ENCODE measurements at places on chromosomes 3 and 15.

DNA sequence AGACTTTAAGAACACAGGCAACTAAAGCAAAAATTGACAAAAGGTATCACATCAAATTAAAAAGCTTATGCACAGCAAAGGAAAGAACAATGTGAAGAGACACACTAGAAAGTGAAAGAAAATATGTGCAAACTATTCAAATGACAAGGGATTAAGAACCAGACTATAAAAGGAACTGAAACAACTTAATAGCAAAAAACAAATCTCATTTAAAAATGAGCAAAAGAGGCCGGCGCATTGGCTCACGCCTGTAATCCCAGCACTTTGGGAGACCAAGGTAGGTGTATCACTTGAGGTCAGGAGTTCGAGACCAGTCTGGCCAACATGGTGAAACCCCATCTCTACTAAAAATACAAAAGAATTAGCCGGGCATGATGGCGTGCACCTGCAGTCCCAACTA lies 14.4 kb downstream of the NGLY1 start:
- DNase-seq = no peak

DNA sequence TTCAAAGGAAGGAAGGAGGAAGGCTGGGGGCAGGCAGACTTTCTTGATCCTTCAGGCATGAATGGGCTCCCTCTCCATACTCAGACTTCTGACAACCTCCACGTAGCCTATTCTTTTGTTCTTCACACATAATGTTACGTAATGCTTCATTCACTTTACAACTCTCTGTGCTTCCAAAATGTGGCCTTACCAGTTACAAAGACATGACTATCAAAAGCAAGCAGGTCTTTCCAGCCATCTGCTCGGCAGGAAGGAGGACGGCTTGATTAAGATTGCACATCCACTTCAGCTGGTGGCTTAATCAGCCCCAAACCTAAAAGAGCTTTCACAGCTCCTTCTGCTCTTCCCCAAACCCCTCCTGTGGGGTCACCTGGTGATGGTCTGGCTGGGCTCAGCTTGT lies 263.2 kb downstream of the XXYLT1 start:
- no peak for DNase-seq

DNA sequence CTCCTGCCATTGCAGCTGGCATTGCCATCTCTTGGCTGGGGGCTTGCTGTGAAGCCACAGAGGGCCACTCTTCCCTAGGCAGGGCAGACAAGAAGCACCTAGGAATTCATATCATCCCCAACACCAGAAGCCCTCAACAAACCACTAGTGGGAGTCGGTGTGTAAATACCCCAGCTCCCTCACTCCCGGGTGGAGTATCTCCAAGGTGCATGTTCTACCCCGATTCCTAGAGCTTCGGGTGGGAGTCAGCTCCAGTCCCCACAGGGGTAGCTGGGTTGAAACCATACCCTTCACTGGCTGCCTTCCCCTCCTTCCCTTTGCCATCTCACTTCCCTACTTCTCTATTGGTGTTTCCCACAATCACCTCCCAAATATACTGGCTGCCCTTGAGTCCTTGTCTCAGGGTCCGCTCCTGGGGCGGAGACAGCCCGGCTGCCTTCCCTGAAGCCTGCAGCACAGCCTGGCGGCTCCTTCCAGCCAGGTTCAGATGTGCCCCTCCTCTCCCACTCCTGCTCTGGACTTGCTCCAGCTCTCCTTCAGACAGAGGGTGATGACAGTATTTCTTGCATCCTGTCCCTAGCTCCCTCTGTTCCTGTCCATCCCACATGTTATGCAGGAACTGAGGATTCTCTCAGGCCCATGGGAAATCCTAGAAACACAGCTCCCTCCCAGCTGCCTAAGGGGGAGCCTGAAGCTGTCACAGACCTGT lies 33.3 kb downstream of the FAM3D start:
- no peak for DNase-seq

DNA sequence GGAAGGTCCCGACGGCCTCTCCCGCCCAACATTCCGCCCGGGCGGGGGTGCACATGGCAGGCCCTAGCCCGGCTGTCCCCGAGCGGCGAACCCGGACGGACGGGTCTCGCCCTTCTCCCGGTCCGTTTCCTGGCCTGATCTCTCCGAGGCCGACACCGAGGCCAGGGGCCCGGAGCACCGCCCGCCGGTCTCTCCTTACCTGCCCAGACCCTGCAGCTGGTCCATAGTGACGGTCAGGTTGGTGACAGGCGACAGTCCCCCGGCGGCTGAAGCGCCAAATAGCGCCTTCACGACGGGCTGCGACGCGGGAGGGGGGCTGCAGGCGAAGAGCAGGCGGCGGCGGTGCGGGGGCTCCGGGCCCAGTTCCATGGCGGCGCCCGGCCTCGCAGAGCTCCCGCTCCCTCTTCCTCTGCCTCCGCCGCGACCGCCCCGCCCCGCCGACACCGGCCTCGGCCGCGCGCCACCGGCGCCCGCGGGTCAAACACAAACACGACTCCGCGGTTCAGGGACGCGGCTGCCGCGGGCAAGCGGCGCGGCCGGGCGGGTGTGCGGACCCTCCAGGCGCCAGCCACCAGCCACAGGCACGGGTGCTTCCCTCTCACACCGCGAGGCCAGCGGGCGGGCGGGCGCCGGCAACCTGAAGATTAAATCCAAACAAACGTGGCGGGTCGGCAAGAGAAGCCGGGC lies 495 bp downstream of the CDC25A start:
- DNase-seq = peak; percentile 19

DNA sequence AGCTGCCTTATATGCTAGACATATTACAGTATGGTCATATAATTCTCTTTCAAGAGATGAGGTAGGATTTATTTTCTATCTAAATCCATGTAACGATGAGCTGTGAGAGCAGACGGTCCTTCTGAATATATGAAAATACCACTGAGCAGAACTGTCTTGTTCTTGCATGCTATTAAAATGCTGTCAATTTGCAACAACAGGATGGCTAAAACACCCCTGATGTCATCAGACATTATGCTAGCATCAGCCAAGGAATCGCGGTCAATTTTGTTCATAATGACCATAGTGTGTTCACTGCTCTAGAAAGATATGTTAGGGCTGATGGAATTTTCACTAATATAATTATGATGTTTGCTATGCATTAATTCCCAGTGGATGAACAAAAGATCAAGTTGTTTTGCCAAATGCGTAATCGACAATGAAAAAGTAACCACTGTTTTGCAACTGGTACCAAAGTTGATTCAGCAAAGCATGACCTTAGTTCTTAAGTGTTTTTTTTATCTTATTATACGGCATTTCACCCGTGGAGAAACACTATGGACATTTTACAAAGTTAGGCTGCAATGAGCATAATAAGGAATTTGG lies 765.4 kb upstream of the NR2F2 start:
- DNase-seq = no peak

- DNase-seq = no peak
These were observed 34.9 kb downstream of the CCDC33 start for GRCh38 chr15:74270854-74271520.

- peak; percentile 67 for DNase-seq
These were observed 51.6 kb upstream of the CP start for GRCh38 chr3:149273096-149273751.

DNA sequence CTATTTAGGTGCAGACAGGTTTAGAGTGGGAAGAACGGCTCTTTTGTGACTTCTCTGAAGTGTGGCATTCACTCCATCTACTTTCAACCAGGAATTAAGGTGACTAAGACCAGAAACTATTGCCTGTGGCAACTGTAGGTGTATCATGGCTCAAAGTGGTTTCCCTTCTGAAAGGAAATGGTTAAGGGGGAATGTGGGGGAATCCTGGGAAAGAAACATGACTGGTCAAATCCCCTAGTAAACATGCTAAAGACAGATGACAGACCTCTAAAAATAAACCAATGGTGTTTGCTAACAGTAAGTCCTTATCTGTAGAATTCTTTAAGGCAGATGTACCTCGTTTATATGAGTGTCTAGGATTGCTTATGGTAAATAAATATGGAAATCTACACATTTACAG lies 56.9 kb downstream of the MEGF11 start:
- DNase-seq = no peak

DNA sequence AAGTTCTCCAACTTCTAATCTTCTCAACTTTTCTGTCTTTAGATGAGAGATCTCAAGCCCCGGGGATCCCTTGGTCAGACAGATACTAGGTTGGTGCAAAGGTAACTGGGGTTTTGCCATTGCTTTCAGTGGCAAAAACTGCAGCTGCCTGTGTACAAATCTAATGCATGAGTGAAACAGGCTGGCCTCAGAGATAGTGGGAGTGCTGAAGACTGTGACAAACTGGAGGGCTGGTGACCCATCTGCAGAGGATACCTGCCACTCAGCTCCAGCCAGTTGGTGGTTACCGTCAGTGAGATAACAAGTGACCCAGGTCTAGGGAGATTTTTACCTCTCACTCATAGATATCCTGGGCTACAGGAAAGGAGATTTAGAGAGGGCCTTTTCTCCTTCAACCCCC lies 85.7 kb downstream of the RYR3 start:
- no peak for DNase-seq

- DNase-seq = no peak
These were observed 11.6 kb downstream of the PHLDB2 start for GRCh38 chr3:111870620-111871019.

- no peak for DNase-seq
These were observed 28.0 kb downstream of the SENP8 start for GRCh38 chr15:72146221-72146620.

- no peak for DNase-seq
These were observed 577.0 kb upstream of the MDFIC2 start for GRCh38 chr3:70889162-70890019.

DNA sequence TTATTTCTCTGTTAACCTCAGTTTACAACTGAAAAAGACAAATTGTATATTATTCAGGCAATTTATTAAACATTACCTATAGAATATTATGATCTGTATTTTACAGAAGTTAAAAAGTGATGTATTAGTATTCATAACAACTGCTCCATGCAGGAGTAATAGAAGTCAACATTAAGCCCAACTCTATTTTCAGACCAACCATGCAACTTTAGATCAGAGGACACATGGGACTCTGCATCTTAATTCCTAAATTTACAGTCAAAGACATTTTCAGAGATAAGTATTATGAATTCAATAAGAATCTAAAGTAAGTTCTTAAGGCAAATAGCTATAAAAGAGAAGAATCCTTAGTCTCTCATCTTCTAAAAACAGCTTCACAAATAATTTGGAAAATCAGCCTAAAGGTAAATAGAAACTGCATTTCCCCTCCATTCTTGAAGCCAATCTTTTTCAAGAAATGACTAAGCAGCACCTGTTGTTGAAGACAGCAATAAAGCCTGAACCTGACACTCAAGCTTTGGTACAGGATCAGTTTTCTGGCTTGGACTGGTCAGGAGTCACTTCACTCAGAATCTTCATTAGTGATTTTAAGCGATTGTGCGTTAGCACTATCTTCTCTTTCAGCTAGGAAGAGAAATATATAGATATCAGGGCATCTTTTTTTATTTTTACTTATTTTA lies 23.0 kb downstream of the OIP5 start:
- DNase-seq = no peak

- DNase-seq = peak; percentile 43
These were observed 16.5 kb downstream of the SEMA3G start for GRCh38 chr3:52428151-52429005.

GRCh38 chr3:46860017-46860809 lies 3.0 kb downstream of the MYL3 start:
- DNase-seq = no peak

DNA sequence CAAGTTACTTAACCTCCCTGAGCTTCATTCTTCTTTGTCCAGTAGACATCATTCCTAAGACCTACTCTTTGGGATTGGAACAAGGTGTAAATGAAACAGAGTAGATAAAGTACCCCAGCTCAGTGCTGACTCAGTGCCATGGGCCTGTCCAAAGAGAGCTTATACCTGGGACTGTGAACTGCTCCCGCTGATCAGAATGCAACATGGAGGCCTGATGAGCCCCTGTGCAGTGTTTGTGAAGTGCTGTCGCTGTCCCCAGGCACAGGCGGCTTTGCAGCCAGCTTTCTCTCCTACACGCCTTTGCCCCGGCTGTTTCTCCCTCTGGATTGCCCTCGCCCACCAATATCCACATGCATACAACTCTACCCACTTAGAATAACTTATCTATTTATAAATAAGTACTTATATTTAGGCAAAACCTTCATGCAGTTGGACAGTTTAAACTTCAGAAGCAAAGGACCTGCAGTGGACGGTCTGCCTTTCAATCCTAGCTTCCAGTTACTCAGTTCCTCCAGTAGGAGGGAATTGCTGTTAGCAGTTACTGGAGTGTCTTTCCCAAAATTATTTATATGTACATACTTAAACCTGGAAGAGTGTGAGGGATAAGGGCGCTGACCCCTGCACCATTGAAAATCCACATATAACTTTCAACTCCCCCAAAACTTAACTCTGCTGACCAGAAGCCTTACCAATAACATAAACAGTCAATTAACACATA lies 80.0 kb downstream of the CORO2B start:
- no peak for DNase-seq

DNA sequence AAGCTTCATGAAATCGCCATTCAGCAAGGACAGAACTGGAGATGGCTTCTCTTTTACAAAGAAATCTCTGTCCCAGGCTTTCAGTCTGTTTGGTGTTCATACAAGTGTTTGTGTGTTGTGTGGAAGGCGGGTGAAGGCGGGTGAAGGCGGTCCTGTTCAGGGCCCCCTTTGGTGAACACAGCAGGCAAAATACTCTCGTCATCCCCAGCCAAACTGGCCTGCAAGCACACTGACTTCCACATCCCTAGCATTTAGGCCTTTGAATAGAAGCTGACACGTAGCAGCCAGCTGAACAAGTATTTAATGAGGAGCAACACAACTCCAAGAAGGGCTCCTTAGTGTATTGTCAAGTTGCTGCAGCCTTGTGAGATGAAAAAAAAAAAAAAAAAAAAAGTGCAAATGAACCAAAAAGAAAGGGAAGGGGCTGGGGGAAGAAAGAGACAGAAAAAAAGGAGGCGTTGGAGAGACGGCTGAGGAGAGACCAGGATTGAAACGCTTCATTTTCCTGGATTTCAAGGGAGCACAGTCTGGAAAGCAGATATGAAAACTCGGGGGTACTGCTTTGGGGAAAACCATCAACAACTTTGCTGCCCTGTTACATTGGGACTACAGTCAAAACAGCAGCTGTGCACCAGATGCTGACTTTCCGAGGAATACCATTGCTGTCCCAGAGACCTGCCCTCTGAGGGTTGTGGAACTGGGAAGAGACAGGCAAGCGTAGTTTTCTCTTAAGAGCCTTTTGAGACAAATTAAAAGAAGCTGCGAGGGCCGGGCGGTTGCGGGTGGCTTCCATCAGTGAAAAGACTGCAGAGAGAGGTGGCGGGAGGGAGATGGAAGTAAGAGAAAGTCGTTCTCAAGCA lies 74.6 kb downstream of the TGFBR2 start:
- DNase-seq = no peak

GRCh38 chr3:192917404-192918274 lies at the start of gene MB21D2:
Gene MB21D2, minus strand, starts transcription at chr3:192917856. Its CDS starts 16 bp downstream, at chr3:192917840.
- peak; percentile 48 for DNase-seq

- no peak for DNase-seq
These were observed 757.8 kb downstream of the AGBL1 start for GRCh38 chr15:86837294-86838061.
